Activated naive CD8-positive, alpha-beta T cell treated with anti-CD3 and anti-CD28 coated beads, Interleukin-2, amount 10 ng/mL, durations not matched to agents 7 days and 5 days (primary cell): ENCODE measurements at places on chromosomes 7 and 10.

DNA sequence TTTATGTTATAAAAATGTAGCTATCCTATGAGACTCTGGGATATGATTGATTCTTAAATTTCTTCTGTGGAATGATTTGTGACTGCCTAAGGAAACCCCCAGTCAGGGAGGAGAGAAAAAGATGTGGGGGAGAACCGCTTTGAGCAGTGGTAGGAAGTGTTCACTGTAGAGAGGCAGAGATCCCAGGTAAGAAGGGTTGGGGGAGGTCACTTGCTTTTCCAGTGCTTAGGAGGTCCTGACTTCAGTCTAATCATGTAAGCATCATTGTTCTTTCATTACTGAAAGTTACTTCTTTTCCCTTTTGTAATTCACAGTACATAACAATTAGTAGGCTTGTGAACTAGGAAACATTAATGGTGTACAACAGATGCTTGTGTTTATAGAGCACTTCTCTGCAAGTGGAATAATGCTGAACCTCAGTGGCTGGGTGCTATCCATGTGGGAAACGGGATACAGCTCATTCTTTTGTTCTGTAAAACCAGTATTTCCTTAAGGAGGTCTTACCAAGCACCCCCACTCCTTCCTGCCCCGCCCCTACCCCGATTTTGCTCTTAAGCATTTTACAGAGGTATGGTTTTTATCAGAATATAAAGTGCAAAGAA, 165.4 kb downstream of the ST7 start:
- no peaks in the 10 kb centered on the region for H3K27me3 ChIP-seq
- no peaks in the 10 kb centered on the region for H3K4me1 ChIP-seq
- no peak for DNase-seq
- peaks cover 2% of the 10 kb centered on the region for H3K36me3 ChIP-seq
- no peak overlapping the region for H3K4me3 ChIP-seq
- H3K27ac ChIP-seq: no peak overlapping the region

GRCh38 chr10:117410557-117410956, 35.3 kb upstream of the PDZD8 start:
- no peak overlapping the region for H3K4me3 ChIP-seq
- no peak for DNase-seq
- no peak overlapping the region for H3K27ac ChIP-seq

- peaks cover 34% of the 10 kb centered on the region for H3K4me1 ChIP-seq
- H3K27ac ChIP-seq: no peak overlapping the region
- no peak overlapping the region for H3K4me3 ChIP-seq
- DNase-seq: no peak
Measured at GRCh38 chr10:70476249-70477035, 2.1 kb upstream of the PALD1 start.

GRCh38 chr10:80168679-80169380, 36.3 kb downstream of the PLAC9 start:
- DNase-seq: no peak
- H3K27ac ChIP-seq: no peak overlapping the region
- H3K36me3 ChIP-seq: peaks cover 10% of the 10 kb centered on the region
- no peak overlapping the region for H3K4me3 ChIP-seq
- no peaks in the 10 kb centered on the region for H3K27me3 ChIP-seq
- no peaks in the 10 kb centered on the region for H3K4me1 ChIP-seq

DNA sequence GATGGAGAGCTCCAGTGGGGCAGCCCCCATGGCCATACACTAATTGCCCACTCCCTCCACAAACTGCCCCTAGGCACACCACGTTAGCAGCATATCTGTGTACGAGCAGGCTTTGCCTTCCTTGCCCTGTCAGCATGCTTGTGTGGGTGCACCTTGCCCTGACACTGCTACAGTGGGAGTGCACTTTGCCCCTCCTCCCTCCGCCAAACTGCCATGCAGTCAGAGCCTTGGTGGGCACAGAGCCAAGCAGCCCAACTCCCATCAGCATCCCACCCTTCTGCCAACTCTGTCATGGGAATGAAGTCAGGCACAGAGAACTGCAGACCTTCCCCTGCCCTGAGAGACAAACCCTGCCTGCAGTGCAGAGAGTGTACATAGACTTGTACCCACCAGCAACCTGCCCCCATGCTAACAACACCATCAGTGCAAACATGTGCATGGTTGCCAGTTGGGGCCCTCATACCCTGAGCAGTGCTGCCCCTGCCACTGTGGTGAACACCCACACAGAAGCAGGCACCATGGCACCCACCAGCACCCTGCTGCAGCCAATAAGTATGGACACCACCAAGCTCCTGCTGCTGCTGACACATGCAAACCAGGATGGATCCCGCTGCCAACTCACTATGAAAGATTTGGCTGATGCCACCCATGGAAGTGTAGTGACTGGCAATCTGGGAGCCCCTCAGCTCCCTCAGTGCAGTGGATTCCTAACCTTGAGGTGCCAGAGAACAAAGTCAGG, 1197.7 kb upstream of the CELF2 start:
- H3K27ac ChIP-seq: no peak overlapping the region
- no peaks in the 10 kb centered on the region for H3K4me1 ChIP-seq
- no peaks in the 10 kb centered on the region for H3K27me3 ChIP-seq

DNA sequence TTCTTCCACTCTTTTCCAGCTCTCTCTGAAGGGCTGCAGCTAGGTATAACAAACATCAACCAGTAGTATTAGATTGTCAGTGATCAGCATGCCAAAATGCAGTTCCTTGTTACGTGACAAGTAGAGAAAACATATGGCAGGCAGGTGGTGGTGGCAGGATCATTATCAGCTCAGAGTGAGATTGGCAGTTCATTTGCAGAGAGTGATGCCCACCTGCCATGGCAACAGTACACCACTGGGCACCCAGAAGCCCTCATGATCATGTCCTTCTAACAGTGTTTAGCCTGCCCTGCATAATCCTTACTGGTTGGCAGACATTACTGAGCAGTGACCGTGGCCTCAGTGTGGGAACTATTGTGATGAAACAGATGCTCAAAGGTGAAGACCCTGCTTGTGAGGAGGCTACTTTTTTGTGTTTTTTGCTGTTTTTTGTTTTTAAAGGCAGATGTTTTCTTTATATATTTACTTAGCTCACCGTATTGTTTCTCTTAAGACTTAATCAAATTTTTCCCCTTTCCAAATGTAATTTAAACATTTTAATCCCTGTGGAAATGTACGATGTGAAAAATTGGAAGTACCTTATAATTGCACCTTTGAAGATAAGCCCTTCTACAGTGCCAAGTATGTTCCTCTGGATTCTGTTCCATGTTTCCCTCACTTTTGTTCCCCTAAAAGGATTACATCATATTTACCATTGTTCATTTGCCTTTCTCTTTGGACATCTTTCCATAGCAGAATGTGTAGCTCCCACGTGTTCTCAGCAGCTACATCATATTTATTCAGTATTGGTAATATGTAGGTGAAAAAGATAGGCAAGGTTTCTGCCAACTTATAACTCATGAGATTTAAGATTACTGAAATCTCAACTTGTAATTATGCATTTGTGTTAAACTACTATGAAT, 179.6 kb downstream of the SND1 start:
- no peak for DNase-seq
- H3K4me1 ChIP-seq: peaks cover 2% of the 10 kb centered on the region
- H3K36me3 ChIP-seq: peaks cover 26% of the 10 kb centered on the region
- H3K27me3 ChIP-seq: no peaks in the 10 kb centered on the region
